ENCODE measurements at places on chromosomes 7 and 10.

DNA sequence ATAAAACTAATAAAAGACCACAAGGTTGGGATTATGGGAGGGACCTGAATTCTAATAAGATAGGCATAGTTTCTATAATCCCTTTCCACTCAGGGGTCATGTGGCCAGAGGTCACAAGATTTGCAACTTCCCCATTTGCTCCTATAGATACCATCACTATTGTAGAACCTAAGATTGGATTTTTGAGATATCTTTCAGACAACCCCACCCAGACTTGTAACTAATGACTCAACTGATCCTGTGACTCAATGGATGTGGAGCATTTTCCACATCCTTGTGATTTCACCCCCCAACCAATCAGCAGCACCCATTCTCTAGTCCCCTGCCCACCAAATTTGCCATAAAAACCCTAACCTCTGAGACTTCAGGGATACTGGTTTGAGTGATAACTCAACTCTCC is 51.9 kb upstream of the PIK3AP1 start:
- no peak for DNase-seq

DNA sequence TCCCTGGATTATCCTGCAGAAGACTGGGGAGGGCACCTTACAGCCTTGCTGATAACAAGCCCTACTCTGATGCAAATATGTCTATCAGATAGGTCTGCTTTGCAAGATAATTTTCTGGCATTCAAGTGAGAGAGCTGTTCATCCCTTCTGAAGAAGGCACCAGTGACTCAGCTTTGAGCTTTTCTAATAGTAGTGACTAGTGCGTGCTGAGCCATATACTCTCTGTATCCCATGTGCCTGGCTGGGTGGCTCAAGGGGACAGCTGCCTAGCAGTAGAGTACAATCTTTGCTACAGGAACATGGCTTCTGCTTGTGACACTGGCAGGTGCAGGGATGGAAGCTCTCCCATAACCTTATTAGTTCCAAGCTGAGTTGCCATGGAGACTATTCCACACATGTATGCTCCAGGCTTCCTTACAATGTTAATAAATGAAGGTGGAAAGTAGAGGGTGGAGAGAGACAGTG is 35.0 kb upstream of the ABCB4 start:
- DNase-seq = no peak

GRCh38 chr7:122014697-122015096 is 129.4 kb downstream of the AASS start:
- DNase-seq = no peak

GRCh38 chr7:116511552-116512519 is 12.3 kb downstream of the CAV2 start:
- DNase-seq = peak; percentile 95

DNA sequence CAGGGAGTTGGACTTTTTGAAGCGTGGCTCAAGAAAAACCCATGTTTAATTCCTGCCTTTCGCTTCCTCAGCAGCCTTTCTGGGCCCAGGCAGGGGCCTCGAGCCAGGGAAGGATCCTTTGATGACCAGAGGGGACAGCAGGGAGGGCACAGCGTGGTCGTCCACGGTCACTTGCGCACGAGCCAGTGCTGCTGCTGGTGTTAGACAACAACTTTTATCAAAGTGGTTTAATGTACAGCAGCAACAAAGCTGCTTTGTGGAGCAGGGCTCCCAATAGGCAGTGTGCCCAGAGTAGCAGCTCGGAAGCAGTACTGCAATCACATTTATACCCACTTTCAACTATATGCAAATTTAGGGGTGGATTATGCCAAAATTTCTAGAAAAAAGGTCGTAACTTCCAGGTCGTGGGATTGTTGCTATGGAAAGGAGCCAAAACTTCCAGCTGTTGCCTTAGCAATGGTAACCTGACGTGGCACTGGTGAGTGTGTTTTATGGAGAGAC is 6.1 kb downstream of the GIMAP1 start:
- no peak for DNase-seq

- peak; percentile 95 for DNase-seq
Observed at GRCh38 chr7:116097365-116098009, 66.9 kb upstream of the TFEC start.

DNA sequence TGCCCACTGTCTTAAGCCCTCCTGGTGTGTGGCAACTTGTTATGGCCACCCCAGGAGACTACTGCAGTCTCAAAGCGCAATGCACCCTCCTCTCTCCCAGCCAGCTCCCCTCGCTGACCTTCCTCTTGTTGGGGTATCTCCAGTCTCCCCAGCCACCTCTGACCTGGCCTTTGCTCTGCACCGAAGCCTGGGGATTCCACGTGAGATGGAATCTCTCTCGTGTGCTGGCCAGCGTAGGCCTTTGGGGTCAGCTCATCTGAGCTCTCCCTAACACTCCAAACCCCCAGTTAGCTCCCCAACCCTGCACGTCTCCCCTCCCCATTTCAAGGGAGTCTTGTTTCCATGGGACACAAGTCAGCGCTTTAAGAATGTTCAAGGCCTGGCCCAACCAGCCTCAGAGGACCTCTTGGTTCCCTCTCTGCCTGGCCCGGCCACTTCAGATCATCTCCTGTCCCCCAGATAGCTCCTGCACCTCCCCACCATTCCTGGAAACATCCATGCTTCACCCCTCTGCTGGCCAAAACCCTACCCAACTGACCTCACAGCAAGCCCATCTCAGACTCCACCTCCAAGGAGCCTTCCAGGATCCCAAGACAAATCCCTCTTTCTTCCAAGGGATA is 11.2 kb downstream of the ITPRIP start:
- no peak for DNase-seq

- peak; percentile 83 for DNase-seq
Observed at GRCh38 chr10:29482591-29483431, 152.0 kb downstream of the SVIL start.

GRCh38 chr7:157543276-157543675 is 206.5 kb downstream of the DNAJB6 start:
- DNase-seq = no peak

GRCh38 chr10:27019827-27020226 is 80.5 kb downstream of the ANKRD26 start:
- DNase-seq = peak; percentile 37

DNA sequence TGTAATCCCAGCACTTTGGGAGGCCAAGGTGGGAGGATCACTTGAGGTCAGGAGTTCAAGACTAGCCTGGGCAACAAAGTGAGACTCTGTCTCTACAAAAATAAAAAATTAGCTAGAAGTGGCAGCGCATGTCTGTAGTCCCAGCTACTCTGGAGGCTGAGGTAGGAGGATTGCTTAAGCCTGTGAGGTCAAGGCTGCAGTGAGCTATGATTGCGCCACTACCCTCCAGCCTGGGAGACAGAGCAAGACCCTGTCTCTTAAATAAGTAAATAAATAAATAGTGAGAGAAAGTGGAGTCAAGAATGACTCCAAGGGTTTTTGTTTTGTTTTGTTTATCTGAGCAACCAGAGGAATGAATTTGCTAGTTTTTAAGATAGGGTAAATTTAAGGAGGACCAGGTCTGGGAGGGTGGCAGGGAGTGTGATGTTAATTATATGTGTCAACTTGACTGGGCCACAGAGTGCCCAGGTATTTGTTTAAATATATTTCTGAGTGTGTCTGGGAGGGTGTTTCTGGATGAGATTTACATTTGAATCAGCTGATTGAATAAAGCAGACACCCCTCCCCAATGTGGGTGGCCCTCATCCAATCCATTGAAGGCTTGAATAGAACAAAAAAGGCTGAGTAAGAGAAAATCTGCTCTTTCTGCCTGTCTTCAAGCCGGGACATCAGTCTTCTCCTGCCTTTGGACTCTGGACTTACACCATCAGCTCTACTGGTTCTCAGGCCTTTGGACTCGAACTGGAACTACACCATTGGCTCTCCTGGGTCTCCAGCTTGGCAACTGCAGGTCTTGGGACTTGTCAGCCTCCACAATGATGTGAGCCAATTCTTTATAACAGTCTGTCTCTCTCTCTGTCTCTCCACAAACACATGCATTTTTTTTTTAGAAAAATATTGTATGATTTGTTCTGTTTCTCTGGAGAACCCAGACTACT is 23.5 kb downstream of the IMPDH1 start:
- DNase-seq = no peak

DNA sequence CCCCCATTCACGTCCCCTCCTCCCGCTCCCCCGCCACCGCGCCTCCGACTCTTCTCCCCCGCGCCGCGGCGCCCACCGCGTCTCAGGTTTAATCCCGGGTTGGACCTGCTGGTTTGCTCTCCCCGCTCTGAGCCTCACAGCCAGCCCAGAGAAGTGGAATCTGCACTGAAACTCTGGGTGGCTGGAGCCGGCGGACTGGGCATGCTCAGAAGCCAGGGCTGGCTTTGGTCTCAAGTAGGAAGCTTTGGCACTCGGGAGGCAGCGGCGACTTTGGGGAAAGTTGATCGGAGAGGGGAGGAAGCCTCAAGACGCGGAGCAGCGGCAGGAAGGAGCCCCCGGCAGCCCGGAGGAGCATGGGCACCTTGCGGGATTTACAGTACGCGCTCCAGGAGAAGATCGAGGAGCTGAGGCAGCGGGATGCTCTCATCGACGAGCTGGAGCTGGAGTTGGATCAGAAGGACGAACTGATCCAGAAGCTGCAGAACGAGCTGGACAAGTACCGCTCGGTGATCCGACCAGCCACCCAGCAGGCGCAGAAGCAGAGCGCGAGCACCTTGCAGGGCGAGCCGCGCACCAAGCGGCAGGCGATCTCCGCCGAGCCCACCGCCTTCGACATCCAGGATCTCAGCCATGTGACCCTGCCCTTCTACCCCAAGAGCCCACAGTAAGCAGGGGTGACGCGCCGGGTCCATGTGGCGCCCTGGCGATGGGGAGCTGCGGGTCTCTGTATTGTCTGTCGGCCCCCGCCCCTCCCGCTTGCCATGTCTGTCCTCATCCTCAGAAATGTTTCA is at the start of gene PRKG1:
Gene PRKG1 (plus strand): TSS at position 250 of the 791 bp plus-strand sequence.
- no peak for DNase-seq

GRCh38 chr7:123535517-123535916 is 1.1 kb upstream of the IQUB start:
- DNase-seq = no peak

DNA sequence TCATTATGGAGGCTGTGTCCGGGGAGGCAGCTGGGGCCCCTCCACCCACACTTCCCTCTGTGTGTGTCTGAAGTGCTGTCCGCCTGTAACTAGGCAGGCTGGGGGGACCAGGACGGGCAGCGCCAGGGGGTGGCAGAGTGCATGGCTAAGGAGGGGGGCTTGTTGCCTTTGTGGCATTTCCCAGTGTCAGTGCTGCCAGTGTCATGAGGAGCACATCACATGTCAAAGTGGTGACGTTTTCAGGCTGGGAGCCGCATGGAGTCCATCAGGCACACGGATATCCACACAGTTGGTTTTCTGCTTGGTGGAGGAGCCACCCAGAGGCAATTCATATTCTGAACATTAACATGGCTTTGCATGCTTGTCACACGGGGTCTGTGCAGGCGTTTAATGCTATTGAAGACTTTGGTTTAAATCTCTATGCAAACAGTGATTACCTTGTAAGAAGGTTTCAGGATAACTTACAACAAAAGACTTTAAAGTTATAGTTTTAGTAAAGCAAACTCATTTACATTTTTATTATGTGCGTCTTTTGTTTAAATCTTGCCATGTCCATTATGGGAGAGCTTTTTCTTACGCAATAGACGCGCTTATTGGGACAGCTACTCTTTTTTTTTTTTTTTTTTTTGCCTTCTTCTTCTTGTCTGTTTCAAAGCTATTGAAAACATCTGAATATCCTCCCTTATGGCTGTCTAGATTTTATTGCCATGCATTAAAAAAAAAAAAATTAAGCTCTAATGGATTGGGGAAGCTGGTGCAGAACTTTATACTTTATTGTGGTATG is 52.9 kb downstream of the C10orf67 start:
- DNase-seq = no peak

DNA sequence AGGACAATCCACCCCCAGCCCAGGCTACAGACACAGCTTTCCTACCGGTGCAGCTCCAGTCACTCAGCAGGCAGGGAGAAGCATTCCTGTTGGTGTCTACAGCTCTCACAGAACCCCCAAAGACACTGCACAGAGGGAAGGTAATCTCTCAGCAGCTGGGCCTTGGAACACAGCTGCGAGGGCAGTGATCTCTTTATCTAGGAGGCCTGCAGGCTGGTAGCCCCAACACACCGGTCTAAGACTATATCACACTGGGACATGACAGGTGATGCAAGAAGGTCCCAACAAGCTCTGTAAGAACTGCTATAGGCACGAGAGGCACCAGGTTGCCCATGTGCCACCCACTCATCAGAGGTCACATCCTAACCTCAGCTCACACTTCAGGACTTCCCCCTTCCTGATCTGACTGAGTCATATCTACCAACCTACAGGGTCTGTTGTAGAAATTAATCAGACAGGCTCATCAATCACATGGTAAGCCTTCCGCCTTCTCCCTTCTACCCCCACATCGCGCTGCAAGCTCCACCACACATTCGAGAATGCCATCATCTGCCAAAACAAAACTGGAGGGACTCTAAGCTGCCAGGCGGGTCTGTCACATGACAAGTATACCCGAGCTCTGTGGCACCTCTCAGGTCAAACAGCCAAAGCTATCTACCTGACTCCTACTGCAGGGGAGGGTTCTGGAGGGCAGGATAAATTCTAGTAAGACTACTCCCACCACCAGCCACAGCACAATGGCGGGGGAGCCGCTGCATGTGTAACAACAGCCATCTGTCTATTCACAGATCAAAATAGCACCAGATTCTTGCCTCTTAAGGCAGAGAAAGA is 26.1 kb downstream of the FAM53B start:
- DNase-seq = peak; percentile 22

- DNase-seq = peak; percentile 75
Observed at GRCh38 chr7:137146552-137147337, 196.8 kb downstream of the PTN start.

GRCh38 chr7:77442636-77443035 is 26.5 kb upstream of the GSAP start:
- peak; percentile 72 for DNase-seq

DNA sequence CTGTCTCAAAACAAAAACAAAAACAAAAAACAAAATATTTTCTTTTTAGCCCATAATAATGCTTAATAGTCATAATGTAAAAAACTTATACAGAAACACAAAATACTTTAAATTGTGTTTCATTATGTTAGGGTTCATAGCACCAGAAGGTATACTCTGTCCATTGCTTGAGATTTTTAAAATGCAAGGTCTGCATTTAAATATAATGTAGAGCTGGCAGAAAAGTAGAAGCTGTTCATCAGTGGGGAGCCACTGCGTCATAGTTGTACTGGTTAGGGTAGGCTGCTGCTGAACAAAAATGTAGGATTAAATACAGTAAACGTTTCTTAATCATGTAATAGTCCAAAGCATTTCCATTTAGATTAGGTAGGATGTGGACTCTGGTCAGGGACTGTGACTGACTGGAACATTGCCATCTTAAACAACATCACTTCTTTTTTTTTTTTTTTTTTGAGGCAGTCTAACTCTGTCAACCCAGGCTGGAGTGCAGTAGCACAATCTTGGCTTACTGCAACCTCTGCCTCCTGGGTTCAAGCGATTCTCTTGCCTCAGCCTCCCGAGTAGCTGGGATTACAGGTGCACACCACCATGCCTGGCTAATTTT is 85.2 kb downstream of the ANKIB1 start:
- no peak for DNase-seq

DNA sequence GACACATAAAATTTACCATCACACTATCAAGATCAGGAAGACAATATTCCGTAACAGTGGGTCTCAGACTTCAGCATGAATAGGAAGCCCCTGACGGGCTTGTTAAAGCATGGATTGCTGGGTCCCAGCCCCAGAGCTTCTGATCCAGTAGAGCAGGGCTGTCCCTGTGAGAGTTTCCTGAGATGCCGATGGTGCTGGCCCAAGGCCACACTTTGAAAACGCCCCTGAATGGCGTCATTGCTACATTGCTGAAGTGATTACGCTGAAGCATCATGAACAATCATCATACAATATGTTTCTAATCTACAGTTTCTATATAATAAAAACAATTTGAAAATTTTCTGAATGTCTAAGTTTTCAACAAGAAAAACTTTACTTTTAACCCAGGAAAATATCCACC is 38.0 kb upstream of the TMEM72 start:
- DNase-seq = no peak

Measured in A172 (cell line).